ENCODE measurements at places on chromosomes 1 and 21. TPM values are rescaled to one million over a fixed set of nuclear protein-coding genes. Genes with fewer than 3 reads are reported as not detected.

ANKRD34A gene
- 1.2 TPM for total RNA-seq

NBPF4 gene
- total RNA-seq = not detected

SELP gene
- total RNA-seq = not detected

KRTAP12-2 gene
- not detected for total RNA-seq

DNA sequence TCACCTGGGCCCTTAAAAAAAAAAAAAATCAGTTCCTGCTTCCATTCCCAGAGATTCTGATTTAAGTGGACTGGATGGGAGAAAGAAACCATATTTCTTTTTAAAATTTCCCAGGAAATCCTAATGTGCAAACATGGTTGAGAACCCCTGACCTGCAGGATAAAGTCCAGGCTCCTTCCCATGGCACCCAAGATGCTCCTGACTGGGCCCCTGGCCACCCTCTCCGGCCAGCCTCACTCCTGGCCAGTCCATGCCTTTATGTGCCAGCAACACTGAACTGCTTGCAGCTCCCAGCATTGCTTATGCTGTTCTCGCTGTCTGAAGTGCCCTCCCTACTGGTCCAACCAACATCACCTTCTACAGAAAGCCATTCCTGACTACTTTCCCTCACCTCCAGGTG lies 93.9 kb downstream of the TEX35 start:
- DNase-seq = no peak

DNA sequence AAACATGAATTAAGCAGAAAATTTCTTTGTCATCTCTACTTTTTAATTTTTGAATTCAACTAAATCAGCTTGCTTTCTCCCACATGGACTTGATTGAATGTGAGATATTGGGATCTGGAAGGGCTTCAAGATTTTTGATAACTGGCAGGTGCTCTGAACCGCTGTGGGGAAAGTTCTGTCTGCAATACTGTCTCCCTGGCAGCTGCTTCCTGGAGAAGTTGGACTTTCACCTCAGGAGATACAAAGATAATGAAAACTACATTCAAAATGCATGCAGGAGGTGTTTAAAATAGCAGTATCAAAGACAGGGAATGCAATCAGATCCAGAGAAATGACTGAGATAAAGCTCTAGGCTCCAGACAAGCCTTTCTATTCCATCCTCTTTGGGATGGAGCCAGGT lies 338.3 kb downstream of the NEGR1 start:
- no peak for DNase-seq

GRCh38 chr21:45409466-45410150 lies 4.6 kb downstream of the COL18A1 start:
- DNase-seq = no peak

DNA sequence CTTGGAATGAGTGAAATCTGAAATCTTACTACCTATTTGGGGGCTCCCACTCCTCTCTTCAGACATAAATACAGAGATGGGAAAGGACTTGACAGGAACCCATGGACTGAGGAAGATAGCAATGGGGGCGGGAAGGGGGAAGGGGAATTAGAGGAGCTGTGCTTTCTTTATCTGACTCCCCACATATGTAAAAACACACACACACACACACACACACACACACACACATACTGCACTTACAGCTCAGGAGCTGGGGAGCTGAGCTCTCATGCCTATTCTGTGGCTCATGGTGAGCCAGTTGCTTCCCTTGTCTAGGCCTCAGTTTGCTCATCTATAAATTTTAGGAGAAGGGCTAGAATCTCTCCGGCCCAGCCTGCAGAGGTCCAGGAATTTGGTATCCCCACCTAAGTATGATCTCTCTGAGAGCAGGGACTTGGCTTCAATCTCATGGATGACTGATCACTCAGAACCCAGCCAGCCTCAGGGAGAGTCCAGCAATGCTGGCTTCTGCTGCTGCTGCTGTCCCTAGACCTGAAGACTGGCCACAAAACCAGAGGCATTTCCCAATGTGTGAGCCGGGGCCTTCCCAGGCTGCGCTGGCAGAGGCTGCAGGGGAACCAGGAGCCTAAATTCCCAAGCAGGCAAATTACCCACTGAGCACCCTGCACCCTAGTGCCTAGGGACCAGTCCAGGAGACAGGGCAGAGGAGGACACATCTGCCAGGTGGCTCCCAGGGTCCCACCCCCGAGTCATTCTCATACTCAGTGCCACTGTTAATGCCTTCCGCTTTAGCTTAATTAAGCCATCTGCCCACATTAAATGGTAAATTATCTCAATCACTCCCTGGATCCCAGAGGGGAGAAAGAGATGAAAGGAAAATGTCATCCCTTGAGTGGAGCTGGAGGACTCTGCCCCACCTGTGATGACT lies 57.5 kb upstream of the RBM15 start:
- DNase-seq = no peak

GRCh38 chr1:245986404-245987218 lies 520.5 kb downstream of the SMYD3 start:
- no peak for DNase-seq

Measured in SK-MEL-5 (cell line).